Fibroblast of skin of right quadriceps (primary cell): ENCODE measurements at places on chromosomes 7 and 10.

DNA sequence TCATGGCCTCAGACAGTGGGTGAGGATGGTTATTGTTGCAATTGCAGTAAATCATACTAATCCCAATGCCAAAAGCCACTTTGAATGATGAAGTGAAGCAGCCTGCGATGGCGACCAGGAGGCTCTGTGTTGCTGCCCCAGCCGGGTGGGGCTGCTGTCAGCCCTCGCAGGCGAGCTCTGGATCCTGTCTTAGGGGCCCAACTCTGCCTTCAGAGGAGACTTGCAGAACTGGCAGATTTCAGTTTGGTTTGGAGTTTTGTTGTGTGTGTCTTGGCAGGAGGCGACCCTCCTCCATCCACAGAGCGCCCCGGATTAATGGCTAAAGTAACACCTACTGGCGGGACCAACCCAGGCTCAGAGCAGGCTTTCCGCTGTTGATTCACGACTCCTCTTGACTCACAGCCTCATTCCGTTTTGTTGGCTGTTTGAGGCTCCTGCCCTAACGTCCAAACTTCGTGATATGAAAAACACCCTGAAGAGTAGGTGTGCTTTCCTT, 67.9 kb upstream of the BMPER start:
- no peak for DNase-seq

GRCh38 chr7:128408709-128409595, 830 bp downstream of the IMPDH1 start:
- DNase-seq = no peak

GRCh38 chr10:68348265-68348741, 15.6 kb upstream of the PBLD start:
- DNase-seq = peak; percentile 46

DNA sequence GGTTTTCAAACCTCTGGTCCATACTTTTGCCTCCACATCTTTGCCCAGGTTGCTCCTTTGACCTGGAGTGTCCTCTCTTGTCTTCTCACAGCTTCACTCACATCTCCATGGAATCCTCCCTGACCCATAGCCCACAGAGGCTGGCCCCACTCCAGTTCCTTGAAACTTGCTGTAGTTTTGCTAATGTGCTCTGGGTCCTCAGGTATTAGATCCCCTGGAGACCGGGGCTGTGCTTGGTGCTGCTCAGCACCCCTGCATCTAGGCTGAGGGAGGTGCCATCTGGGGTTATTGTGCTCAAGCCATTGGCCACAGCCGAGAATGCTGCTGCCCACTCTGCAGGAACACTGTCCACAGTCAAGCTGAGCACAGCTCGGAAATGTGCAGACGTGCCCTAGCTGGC, 16.5 kb downstream of the KNDC1 start:
- DNase-seq = no peak

DNA sequence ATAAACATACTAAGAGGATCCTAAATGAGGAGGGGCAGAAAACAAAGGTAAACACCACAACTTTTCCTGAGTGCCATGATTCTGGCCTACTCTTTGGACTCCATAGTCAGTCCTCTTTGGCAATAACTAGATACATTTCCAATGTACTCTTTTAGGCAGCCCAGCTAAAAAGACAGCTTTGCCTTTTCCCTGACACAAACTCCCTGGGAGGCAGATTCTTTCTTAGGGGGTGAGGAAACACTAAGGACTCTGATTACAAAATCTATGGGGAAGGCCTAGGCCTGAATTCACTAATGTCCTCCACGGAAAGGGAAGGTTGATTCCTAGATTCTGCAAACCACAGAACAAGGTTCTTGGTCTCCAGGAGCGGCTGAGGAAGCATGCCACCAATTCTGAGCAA, 25.8 kb downstream of the FBXW4 start:
- DNase-seq = no peak
